ENCODE measurements at places on chromosomes 6 and 20.

GRCh38 chr6:24257282-24257681, 100.6 kb downstream of the DCDC2 start:
- no peak for DNase-seq

- no peak for DNase-seq
Observed at GRCh38 chr6:153944201-153944600, 94.8 kb upstream of the OPRM1 start.

- no peak for DNase-seq
Observed at GRCh38 chr6:52536424-52536916, 40.4 kb downstream of the TRAM2 start.

- no peak for DNase-seq
Observed at GRCh38 chr20:24762371-24762770, 186.7 kb upstream of the CST7 start.

GRCh38 chr6:50056242-50056641, 6.5 kb upstream of the DEFB112 start:
- no peak for DNase-seq

DNA sequence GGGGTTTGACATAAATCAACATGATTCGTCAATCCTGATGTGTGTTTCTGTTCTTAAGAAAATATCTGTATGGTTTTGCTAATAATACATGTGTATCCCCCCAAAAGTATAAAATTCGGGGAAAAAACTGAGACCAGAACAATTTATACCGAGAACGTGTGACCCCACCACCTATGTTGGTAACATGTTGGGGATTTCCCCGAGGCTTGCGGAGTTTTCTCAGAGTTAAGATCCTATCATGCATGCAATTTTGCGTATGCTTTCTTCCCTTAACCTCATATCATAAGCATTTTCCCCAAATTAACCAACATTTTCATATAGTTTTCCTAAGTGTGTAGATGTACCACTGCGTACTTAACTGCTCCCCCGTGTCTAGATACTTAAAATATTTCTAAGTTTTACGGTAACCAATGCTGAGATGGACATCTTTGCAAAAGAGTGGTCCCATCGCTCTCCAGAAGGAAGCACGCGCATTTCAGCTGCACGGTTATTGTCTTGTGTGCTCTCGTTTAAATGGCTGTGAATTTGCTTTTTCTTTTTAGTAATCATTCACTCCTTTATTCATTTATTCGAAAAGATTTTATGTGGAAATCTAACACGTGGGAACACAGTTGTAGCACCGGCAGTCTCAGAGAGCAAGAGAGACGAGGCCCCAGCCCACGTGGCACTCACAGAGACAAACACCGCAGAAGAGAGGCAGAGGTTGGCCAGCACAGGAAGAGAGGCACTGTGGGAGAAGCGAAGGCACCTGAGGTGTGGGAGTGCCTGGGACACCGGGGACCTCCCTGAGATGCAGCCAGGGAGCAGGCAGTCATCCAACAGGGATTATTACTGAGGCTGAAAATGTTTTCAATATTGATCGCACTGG, 13.2 kb upstream of the IRF4 start:
- DNase-seq, result no peak
